GM19239 (cell line): ENCODE measurements at places on chromosomes 16 and 17.
A peak's percentile ranks its signal among the peaks of the same experiment; 100 is the strongest.

GRCh38 chr16:86850670-86851069 is 272.3 kb downstream of the FOXL1 start:
- no peak for DNase-seq

DNA sequence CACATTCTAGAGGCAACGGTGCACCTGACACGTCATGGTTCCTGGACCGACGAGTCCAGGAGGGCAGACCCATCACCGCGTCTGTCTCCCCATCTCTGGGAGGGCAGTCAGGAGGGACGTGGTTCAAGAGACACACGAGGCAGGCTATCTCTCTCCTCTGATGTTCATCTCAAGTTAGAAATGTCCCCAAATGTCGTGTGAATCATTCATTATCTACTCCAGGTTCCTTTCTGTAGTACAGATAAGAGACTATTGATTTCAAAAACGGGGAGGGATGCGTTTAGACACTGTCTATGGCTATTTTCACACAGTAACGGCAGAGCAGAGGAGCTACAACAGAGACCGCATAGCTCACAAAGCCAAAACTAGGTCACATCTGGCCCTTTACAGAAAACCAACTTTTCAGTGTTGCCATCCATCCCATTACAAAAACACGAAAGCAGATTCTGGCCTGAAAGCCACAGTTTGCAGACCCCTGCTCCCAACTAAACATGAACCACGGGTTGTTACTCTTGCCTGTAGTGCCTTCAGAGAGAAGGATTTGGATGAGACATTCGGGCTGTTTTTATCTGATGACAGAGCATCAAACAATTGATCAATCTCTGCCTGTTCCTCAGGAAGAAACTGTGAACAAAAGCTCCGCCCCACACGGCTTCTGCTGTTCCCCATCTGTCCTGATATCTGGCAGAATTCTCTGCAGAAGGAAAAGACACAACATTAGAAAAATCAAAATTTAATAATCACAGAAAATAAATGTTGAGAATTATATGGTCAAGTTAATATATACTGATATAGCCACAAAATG is 6.8 kb downstream of the MEAK7 start:
- DNase-seq = no peak

GRCh38 chr16:78957317-78958100 is 643.0 kb downstream of the MAF start:
- no peak for DNase-seq

DNA sequence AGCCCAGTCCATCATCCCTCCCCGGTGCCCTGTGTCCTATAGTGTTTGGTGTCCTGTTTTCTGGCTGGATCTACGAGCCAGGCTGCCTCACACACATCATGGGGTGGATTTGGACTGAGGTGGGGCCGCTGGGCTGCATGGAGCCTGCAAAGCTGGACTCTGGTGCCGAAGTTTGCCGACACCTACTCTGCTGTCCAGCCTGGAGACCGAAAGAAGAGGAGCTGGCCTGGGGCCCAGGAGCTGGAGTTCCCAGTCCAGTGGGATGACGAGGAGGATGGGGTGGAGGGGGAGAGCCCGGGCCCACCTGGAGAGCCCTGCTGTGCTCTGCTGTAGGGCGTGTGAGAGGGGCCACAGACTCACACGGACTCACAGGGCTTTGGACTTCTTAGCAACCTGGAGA is 40.3 kb upstream of the ENPP7 start:
- DNase-seq = no peak

GRCh38 chr17:28716740-28717577 is 709 bp downstream of the RAB34 start:
- no peak for DNase-seq

DNA sequence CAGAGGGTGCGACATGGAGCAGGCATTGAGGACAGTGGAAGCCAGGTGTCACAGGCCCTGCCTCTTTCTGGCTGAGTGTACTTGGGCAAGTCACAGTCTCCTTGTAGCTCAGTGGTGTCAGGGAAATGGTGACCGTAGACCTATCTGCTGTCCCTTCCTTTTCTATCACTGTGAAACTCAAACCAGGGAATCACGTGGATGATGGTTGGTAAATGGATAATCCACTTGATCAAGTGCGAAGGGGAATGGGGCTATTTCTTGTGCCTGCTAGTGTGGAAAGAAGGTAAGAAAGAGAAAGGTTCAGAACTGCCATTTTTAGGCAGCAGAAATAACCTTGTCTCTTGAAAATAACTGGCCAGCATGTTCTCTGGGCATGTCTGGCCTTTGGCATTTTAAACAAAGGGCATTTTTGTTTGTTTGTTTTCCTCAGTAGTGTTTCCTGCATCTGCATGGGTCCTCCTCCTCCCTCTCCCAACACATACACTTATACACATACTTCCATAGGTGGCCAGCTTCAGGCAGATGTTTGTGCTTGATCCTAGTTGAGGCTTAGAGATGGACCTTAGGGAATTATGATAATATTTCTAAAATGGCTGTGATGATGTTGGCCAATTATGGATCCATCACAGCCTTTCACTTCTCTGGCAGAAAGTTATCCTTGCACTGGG is 7.1 kb downstream of the TBX4 start:
- no peak for DNase-seq

DNA sequence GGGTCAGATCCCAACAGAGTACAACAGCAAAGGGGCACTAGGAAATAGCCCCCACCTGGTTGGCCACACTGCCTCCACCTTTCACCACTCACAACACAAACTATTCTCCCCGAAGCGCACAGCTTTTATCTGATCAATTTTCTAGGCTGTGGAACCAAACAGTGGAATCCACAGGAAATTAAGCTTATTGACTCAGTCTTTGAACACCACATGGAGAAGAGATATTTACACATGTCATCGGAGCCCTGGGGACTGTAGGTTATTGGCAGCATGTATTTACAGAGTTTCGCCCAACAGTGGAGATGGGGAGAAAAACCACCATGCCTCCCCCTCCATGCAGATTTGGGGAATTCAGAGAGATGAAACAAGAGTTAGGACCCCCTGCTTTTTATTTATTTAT is 154.8 kb downstream of the XYLT1 start:
- no peak for DNase-seq

GRCh38 chr16:71919035-71919434 is 23.7 kb downstream of the IST1 start:
- peak; percentile 26 for DNase-seq
